Brain pericyte (primary cell): ENCODE measurements at places on chromosomes 11 and 22.
A peak's percentile ranks its signal among the peaks of the same experiment; 100 is the strongest.

GRCh38 chr11:86629045-86629706, 43.2 kb downstream of the ME3 start:
- DNase-seq, result peak; percentile 94

DNA sequence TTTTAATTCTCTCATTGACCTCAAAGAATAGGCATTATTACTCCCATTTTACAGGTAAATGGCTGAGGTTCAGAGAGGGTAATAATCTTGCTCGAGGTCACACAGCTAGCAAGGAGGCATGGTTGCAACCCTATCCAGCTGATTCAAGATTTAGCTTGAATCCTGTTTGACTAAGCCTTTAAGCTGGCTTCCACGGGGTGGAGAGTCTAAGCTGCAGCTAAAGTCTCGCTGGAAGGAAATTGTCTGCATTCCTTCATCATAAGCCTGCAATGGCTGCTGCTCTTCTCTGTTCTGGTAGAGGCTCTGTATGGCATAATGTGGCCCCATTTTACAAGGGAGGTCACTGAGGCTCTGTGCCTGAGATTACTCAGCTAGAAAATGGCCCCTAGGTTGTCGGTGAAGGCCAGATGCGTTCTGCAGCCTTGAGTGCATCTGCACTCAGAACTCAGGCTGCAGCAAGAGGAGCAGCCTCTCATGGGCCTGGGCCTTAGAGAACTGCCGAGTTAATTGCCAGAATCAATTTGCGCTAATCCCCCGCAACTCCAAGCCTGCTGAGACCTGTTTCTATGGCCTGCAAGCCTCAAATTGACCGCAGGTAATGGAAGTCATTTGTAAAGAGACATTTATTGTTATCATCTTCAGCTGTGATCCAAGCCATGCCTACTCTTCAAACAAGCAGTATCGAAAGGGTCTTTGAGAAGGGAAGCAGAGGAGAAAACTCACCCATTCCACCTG, 44.1 kb upstream of the SEZ6L start:
- no peak for DNase-seq

DNA sequence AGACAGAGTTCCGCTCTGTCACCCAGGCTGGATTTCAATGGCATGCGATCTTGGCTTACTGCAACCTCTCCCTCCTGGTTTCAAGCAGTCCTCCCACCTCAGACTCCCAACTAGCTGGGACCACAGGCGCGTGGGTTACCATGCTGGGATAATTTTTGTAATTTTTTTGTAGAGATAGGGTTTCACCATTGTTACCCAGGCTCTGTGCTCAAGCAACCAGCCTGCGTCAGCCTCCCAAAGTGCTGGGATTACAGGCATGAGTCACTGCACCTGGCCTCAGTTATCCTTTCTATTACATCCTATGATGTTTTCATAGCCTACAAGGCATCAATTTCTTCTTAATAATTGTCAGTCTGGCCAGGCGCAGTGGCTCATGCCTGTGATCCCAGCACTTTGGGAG, 36.5 kb downstream of the LRRC74B start:
- no peak for DNase-seq

- DNase-seq, result no peak
These were observed 20.5 kb upstream of the FBLN1 start for GRCh38 chr22:45482169-45482568.

DNA sequence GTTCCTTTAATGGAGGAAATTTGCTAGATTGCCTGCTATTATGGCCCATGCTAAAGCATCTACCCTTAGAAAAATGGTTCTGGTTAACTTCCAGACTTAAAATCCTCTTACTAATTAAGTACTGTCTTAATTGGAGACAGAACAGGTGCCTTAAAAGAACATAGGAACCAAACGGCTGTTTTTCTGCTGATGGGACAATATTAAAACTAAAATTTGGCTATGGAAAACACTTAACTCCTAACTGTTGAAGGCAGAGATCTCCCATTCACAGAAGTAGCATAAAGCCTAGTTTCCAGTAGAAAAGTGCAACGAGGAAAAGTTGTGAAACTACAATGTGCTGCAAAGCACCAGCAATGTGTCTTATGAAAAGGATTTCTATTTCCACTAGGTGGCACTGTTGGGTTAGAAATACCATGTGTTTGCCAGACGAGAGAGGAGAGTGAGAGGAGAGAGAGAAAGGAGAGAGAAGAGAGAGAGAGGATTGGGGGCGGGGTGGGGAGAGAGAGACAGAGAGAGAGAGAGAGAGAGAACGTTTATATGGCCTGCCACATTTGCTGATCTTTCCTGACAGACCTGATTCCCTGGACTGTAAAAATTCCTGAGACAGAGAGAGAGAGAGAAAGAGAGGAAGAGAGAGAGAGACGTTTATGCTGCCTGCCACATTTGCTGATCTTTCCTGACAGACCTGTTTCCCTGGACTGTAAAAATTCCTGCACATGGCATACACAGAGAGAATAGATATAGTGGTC, 51.5 kb downstream of the FAM181B start:
- peak; percentile 11 for DNase-seq

- DNase-seq, result no peak
These were observed 3.3 kb downstream of the GRIA4 start for GRCh38 chr11:105613183-105613582.

DNA sequence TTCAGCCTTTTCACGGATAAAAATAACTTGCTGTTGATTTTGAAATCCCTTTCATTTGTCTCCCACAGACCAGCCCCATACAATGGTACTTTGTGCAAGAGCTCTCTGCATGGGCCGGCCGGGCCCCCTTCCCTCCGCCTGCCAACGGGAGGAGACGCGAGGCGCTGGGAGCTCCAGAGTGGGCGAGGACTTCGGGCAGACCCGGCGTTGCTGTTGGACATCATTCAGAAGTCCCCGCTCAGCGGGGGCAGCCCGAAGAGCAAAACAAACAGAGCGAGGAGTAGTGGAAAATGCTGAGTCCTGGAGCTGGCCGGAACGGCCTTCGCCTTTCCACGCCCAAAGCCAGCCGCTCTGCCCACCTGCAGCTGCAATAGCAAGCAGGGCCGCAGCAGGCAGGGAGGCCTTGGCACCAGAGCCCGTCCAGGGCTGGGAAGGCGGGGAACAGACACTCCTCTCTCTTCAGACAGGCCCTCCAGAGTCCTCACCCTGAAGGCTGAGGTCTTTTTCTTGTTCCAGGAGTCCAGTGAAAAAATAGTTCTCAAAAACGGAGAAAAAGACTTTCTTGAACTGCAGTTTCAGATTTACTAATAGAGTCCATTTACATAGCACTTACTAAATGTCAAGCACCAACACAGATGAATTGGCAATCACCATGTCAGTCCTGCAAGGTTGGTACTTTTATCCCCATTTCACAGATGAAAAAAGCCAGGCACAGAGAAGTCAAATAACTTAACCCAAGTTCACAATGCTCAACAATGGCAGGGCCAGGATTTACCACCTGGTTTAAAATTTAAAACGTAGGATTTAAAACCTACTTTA, 135.5 kb downstream of the ETS1 start:
- peak; percentile 92 for DNase-seq

GRCh38 chr11:83681031-83681781, 395.0 kb upstream of the CCDC90B start:
- no peak for DNase-seq

DNA sequence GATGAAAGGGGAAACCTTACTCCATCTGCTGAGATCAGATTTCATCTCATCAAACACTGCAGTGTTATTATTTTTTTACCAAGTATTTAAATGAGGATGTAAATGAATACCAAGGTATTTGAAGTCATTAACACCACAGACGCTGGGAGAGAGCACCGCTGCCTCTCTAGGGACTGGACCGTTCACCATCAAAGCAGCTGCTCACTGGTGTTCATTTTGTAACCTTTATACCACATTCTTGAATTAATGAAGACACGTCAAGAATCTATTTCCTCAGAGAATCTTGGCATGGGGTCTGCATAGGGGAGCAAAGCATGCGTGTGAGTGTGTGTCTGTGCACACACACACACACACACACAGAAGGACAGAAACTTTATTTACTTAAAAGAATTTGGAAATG, 15.6 kb downstream of the SIAE start:
- DNase-seq, result no peak

DNA sequence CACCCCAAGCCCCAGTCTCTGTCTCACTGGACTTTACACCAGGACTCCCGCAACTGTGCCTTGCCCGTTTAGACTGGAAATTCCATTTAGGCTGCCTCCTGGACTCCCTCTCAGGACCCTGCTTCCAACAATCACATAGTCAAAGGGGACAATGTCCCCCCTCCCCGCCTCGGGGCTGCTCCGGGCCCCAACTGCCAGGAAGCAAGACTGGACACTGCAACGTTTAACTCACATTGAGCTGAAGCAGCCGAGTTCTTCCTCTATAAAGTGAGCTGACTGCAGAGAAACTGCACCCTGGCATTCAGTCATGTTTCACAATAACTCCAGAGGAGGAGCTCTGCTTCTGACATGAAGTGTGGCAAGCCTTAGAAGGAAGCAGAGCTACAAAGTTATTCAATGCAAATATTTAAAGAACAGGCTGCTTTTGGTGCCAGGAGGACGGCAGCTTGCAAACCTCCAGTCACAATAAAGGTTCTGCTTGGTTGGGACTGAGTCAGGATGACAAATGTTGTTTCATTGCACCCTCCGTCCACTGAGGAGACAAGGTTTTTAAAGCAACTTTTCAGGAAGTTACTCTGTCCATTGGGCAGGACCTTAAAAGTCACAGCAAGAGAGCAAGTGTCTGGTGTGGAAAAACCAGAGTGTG, 19.9 kb downstream of the PACSIN2 start:
- DNase-seq, result peak; percentile 20

GRCh38 chr11:61095021-61095420, 7.3 kb upstream of the CD5 start:
- no peak for DNase-seq

DNA sequence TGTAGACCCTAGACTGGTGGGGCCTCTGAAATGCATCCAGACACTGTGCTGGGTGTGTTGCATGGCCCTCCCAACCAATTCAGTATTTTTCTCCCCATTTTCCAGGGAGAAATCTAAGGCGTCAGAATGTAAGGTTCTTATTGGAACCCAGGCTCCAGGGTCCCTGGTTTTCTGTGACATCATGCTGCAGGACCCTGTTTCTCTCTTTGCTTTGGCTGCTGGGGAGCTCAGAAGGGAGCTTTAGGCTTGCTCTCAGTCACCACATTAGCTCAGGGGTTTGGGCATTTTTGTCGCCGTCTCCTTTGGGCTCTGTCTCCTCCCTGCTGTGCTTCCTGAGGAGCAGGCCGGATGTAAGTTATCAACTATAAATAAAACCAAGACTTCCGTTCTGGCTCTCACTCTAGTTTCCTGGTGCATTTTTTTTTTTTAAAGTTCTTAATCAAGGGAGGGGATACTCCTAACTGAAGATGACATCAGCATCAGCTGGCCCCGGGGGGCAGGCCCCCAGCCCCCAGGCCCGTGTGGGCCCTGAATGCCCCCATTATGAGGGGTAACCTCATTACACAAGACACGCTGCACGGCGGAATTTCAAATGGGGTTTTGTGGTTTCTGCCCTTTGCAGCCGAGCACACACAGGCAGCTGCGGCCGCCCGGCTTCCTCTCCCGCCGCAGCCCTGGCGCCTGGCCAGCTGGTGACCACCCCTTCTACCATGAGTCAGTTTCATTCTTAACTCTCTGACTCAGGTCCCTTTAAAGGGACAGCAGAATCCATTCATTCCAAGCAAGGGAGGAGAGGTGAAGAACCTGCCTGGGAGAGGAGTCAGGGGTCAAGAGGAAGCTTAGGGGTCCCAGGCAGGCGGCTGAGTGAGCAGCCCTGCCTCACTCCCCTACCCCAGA, 3.2 kb downstream of the MYEOV start:
- peak; percentile 85 for DNase-seq

GRCh38 chr11:114970927-114971645, 292.8 kb downstream of the NXPE2 start:
- DNase-seq, result no peak

DNA sequence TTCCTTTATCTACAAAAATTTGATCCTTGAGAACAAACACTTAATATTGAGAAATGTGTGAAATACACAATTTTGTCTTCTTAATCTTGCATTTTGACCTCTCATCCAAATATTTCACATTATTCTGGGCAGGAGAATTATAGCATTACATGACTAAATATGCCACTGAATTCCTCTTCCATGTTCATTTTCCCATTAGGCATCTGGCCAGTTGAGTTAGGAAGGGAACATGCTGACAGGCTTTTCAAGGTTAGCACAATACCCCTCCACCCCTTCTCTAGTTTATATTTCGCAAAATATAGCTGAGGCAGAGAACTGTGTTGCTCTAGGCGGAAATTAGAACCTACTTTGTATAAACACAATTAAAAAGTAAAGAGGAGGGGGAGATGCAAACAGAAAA, 271.7 kb upstream of the ZC3H12C start:
- DNase-seq, result no peak

GRCh38 chr11:126082251-126083109, 19.8 kb upstream of the CDON start:
- DNase-seq, result no peak
